ENCODE measurements at places on chromosomes 7 and 10.

DNA sequence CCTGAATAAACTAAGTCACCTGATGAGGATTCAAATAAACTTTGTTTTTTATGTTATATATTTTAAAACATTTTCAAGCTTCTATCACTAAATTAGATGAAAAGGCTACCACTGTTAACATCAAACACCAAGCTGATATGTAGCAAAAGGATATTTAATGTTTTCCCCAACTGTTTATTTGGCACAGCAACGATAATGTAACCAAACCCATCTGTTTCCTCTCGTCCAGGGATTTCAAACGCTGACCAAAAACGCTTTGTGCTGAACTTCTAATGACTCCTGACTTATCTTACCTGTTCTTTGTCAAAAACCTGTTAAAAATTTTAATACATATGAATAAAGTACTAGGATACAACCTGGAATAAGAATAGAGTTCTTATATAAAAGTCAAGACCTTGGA lies 30.5 kb downstream of the DCLRE1A start:
- DNase-seq = no peak

DNA sequence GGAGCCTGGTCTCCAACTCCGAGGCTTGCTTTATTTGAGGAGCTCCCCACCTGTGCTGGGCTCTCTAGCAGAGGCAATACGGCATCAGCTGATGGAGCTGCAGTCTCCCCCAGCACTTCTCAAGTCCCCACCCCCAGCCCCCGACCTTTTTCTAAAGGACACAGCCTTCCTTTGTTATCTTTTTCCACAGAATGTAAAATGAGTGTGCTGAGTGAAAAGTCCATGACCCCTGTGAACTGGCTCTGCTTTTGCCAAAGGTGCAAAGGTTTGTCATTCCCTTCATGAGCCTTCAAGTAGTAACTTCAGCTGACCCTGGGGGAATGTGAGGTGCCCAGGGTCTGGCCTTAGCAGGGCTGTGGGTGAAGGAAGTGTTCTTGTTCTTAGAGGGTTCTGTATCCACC lies 25.5 kb downstream of the LRRC4 start:
- DNase-seq = no peak

DNA sequence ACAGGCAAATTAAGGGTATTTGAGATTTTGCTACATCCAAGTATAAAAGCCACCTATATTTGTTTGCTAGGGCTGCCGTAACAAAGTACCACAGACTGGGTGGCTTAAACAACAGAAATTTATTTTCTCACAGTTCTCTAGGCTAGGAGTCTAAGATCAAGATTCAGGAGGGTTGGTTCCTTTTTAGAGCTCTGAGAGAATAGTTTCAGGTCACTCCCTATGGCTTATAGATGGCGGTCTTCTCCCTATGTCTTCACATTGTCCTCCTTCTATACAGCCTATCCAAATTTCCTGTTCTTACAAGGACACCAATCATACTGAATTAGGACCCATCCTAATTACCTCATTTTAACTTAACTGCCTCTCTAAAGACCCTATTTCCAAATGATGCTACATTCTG lies 11.2 kb downstream of the HYCC1 start:
- no peak for DNase-seq

DNA sequence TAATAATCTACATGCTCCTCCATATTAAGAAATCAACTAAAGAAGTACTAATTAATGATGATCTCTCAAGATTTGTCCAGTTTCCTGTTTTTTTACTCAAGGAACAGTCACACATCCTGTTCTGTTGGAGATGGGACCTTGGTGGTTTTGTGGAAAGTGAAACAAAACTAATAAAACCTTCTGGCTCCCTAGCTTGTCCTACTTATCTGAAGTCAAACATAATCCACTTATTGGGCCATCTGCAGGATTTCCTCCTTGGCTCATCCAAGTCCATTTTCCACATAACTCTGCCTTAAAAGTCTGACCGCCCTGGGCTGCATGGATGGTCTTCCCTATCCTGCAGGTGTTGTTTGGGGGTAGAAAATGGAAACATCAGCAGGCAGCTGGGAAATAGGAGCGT lies 39.4 kb upstream of the TARP start:
- no peak for DNase-seq

- DNase-seq = peak; percentile 77
Observed at GRCh38 chr7:114622221-114622620, 207.6 kb downstream of the FOXP2 start.

DNA sequence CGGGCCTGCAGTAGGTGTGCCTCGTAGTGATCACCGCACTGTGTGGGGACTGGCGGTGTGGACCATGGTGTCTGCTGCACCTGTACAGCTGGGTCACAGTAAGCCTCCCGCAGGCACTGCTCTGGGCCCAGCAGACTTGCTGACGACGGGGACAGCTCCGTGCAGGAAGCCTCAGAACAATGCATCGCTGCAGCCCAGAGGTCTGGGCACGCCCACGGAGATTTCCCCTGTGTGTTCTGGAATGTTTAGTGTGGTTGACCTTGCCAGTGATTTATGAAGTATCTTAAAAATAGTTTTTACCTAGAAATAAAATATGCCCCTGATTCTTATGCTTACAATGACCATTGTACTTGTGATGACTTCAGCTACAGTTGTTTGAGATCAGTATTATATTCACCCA lies 59.1 kb upstream of the ZNF32 start:
- DNase-seq = no peak

Data from HAP-1 (cell line).